NCI-H774 (cell line): ENCODE measurements at places on chromosomes 11 and 22.

DNA sequence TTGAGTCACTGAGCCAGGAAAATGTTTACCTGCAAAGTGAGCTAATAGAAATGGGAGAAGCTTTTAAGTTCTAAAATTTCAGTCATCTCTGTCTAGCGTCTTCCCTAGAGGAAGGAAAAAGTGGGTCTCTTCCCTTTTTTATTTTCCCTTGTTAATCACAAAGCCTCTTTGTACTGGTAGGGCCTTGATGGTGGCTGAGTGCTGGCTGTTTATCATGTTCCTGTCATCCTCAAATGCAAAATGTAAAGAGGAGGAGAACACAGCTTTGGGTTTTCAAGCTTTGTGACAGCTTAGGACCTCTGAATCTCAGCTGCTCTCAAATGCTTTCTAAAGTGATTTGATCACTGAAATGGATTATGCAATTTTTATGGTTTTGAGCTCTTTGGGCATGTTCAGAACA lies 222.0 kb downstream of the TMEM135 start:
- DNase-seq = no peak

DNA sequence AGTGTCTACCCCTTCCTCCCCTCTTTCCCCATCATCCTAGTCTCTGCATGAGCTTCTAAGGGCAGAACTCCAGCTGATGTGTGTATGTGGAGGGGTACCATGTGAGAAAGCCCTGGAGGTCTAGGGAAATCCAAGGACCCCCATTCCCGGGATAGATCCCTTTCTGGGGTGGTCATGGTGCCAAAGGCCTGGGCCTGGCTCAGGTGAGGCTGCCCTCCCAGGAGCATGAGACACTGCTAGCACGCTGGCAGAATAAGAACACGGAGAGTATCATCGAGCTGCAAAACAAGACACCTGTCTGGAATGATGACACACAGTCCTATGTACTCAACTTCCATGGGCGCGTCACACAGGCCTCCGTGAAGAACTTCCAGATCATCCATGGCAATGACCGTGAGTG lies 19.6 kb downstream of the TUB start:
- no peak for DNase-seq

DNA sequence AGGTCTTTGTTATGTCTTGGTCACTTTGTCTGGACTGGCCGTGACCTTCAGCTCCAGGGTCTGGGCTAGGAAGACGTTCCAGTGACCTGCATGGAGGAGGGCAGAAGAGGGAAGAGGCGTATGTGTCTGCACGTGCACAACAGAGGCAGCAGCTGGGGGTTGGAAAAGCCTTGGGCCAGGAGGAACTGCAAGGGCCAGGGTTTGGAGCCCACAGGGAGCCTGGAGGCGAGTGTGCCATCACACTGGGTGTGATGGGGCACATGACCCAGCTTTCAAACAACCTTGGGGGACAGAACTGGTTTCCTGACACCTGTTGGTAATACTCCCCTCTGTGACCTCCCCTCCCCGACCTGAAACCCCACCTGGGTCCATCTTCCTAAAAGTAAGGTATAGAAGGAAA lies 34.7 kb downstream of the CHRDL2 start:
- DNase-seq = no peak

DNA sequence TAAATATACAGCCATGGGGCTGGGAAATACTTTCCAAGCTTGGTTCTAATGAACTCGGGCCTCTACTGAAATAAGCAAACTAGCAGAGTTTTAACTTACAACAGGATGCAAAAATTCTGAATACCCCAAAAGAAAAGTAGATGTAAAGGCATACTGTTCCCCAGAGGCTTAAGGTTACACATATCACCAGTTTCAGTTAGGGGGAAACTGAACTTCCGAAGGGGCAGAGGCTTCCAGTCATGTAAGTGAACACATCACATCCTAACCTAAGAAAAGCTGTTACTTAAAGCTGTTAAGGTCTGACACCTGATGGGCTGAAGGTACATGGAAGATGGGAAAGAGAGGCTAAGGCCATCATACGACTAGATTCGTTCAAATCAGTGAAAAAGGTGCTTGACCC lies 2.3 kb downstream of the GAB2 start:
- DNase-seq = no peak

- DNase-seq = no peak
These were observed 526.0 kb downstream of the ETS1 start for GRCh38 chr11:128061281-128061871.

DNA sequence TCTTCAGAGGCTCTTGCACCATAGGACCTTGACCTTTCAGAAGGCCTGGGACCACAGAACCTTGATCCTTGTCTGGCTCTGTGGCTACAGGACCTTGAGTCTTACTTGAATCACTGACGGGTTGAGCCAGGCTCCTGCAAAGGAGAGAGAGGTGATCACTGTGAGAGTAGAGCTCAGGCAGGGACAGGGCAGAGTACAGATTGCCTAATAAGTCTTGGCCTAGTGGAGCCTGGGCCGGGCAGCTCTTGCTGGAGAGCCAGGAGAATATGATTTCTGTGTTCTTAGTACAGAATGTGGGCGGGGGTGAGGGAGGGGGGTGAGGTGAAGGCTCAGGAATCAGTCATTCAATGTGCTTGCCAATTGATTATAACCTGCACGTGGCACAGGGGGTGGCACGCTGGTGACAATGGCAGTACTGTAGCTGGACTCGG lies 26.0 kb downstream of the SERPINH1 start:
- DNase-seq = no peak

DNA sequence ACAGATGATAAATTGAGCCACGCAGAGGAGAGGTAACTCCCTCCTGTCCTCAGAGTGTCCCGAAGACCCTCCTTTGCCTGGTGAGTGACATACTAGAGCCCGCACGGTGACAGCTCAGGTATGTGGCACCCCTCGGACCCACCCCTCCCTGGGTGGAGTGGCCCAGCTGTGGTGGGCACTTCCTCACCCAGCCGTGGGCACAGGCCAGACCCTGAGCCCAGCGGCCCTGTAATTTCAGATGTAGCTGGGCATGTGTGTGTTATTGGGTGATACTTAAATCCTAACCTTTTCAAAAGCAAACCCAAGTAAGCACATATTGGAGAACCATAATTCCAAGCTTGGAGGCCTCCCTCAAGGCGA lies 93.2 kb downstream of the WNT7B start:
- DNase-seq = no peak

- no peak for DNase-seq
These were observed 351.3 kb downstream of the JRKL start for GRCh38 chr11:96741068-96741467.

DNA sequence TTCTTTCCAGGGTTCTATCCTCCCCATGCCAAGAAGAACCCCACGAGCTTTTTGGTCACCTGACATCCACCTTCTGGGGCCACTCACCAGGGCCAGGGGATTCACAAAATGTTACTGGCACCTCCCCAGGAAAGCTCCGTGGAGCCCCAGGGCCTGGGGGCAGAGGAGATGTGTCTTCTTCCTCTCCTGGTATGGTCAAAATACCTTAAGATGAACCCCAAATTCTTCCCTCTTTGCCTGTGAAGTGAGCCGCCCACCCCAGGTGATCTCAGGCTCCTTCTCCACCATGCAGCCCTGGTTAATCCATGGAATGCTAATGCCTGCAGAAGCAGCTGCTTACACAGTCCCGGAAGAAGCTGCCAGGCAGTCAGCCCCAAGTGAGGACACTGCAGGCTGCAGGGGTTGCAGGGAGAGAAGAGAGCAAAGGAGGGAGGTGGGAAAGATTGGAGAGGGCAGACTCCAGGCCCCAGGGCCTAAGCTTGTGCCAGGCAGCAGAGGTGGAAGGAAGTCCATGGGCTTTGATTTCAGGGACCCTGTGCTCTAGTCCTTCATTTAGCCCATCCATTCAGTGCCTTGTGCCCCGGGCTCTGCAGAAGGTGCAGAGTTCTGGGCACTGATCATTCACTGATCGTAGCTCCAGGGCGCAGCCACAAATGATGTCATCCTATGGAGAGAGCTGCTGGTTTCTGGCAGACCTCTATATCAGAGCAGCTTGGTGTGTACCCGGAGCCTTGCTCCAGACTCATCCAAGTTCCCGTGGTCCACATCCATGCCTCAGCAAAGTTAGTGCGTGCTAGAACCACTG lies 127.9 kb upstream of the NECTIN1 start:
- DNase-seq = no peak

GRCh38 chr11:96035031-96035739 lies 111.3 kb upstream of the MTMR2 start:
- DNase-seq = no peak

GRCh38 chr22:45775569-45776312 lies 104.1 kb downstream of the ATXN10 start:
- DNase-seq = no peak

GRCh38 chr11:70671083-70671482 lies 272.8 kb downstream of the CTTN start:
- no peak for DNase-seq

DNA sequence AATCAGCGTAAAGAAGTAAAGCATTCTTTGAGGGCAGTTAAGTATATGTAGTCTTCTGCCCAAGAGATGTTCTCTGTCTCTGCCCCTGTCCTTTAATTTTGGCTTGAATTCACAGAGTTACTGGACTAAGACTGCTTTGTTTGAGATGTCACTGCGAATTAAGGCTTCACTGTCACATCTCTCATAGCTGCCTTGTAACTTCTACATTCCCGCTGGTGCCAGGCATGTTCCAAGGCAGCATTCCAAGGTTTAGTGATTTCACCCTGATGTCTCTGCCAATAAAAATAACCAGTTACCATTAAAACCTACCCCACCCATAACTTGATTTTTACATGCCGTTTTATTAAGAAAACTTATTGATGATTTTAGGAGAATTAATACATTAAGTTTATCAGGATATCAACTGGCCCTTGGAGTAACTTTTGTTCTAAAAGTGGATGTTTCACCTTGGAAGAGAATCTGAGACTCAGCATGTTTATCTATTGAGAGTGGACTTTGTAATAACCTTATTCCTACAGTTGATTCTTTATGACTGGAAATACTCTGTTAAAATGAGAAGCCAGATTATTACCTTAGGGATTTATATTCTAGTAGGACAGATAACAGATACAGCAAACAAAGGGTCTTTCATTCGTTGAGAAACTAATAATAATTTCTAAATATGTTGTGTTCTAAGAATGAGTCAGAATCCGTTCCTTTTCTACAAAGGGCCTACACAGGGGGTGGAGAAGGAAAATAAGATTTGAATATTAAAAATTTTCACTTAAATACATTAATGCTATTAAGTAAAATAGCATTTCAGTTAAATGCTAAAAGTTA lies 110.2 kb downstream of the UVRAG start:
- DNase-seq = no peak

- DNase-seq = no peak
These were observed 19.1 kb downstream of the CCDC83 start for GRCh38 chr11:85874265-85874664.

DNA sequence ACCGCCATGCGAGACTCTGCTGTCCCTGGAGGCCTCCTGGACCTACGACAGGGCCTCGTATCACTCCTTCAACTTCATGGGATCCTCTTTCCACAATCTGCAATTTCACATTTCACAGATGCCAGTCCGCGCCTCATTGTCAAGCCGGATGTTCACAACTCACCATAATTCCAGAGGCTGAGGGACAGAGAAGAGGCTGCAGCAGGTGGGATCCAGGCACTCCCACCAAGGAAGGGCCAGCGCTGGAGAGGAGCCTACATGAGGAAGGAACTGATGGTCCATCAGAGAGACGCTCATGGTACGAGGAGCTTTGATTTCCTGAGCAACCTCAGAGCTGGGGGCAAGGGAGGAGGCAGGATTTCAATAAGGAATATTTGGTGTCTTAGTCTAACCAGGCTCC lies 495.0 kb downstream of the BRD1 start:
- no peak for DNase-seq

GRCh38 chr11:20357150-20357549 lies 6.4 kb upstream of the HTATIP2 start:
- no peak for DNase-seq

DNA sequence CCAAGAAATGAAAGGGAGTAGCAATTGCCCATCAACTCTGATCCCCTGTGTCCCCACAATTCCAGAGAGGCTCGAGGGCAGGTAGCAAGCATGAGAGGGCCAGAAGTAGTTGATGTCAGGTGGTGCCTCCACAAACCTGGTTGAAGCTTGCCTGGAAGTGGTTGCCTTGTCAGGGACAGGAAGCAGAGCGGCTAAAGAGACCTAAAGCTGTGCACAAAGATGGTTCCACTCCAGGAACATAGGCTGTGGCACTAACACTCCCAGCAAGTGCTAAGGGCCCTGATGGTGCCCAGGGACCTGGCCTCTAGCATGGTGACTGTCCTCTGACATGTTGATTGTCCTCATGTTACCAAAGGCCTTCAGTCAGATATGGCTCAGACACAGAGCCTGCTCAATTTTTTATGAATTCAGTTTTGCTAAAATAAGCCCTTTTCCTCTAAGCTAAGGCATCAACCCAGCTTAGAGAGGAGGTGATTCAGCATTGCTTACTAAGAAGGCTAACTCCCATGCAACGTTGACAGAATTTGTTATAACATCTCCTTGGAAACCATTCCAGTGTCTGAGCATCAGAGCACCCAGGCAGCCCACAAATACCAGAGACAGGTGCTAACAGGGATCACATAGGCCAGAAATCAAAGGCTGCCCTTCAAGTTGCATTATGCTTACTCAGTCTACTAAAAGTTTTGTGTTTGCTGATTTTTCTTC lies 196.3 kb upstream of the ARHGAP20 start:
- no peak for DNase-seq

- DNase-seq = no peak
These were observed 2.2 kb downstream of the IFITM5 start for GRCh38 chr11:297051-297585.
